ENCODE measurements at places on chromosomes 4 and X.

GRCh38 chr4:153623491-153623890 is 60.6 kb upstream of the TLR2 start:
- no peak for DNase-seq

GRCh38 chr4:55491486-55491885 is 55.2 kb downstream of the CLOCK start:
- no peak for DNase-seq

DNA sequence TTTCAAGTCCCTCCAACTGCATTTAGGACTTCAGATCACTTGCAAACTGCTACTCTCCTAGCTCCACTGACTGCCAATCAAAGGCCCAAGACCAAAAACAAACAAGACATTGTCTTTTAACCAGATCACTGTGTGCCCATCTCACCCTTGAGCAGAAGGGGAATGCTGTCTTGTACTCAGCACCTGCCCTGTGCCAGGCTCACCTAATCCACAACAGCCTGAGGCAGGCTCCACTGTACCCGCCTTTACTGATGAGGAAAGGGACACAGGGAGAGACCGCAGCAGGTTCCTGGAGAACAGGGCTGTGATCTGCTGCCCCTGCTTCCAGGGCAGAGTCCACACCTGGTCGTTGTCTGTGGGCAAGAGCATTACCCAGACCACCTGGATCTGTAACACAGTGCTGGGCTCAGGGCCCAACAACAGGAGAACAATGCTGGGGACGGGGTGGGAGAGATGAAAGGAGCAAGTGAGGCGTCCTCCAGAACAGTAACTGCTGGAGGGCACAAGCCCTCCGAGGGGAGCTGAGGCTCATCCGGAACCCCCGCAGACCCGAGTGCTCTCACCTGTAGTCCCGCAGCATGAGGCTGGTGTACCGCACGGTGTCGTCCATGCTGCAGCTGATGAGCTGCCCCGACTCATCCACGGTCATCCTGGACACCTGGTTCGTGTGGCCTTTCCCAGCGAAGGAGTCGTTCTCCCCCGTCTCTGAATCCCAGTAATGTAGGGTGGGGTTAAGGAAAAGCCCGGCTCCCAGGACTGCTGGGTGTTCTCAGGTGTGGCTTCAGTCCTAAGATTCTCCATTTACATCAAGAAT is 33.9 kb downstream of the WDR1 start:
- DNase-seq: no peak

GRCh38 chr4:156710365-156711192 is 261.0 kb downstream of the PDGFC start:
- DNase-seq: no peak

- DNase-seq: no peak
Measured at GRCh38 chr4:164337219-164337944, 416.5 kb upstream of the SMIM31 start.

DNA sequence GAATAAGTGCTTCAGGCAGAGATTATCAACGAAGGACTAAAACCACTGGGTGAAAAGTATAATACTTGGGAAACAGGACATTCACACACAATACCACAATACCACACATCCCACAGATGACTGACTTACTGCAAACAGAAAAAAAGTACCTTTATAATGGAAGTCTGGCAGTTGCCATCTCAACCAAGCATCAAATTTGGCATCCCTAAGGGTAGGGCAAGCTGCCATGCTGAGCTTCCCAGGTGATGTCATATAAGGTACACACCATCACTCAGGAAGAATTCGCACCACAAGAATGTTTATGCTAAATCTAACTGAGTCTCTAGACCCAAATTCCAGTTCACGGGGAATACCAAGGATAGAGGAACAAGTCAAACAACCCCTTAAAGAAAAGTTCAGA is 9.1 kb downstream of the QDPR start:
- no peak for DNase-seq

DNA sequence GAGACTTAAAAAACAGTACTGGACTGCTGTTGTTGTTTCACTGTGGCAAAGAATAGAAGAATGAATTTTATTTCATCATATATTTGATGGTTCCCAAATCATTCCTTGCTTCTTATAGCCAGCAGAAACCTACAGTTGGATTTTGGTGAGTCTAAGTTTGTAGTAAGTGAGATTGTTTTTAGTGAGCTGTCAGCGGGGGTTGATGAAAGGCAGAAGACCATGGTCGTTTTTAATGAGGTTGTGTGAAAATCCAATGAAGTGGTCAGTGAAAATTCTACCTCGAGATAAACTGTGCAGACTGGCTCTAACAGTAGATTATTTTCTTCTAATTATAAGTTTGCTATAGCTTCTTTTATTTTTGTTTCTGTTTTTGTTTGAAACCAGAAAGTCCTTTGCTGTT is 36.2 kb downstream of the ANAPC4 start:
- no peak for DNase-seq

DNA sequence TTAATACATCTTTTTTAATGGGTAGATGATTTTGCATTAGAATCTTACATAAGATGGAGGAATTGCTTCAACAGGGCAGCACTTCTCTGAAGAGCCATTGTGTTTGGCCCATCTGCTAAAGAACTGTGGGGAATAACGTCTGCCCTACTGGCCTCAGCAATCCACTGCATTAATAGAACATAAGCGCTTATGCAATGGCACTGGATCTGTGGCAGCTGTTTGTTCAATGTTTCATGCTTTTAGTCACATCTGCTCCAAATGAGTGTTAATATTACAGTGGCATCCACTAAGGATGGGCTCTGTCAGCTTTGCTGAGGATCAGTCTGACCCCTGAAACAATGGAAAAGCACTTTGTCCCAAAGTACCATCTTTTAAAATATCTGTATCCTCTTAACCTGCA is 279.0 kb upstream of the GK2 start:
- no peak for DNase-seq
